ENCODE measurements at places on chromosomes 5 and 9. TPM values are rescaled to one million over a fixed set of nuclear protein-coding genes. Genes with fewer than 3 reads are reported as not detected.
A peak's percentile ranks its signal among the peaks of the same experiment; 100 is the strongest.

SPINK1 gene
- total RNA-seq: not detected

DNA sequence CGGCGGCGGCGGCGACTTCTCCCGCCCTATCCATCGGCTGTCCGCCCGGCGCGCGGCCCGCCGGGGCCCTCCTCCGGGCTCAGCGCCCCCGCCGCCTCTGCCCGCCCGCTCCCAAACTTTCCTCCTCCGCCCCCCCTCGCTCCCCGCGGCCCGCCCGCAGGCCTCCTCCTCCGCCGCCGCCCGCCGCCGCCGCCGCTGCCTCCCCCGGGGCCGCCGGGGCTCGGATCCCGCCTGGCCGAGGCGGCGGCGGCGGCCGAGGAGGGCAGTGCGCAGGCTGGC, 460 bp upstream of the PBX3 start:
- no peaks in the 10 kb centered on the region for H3K27me3 ChIP-seq
- DNase-seq: peak; percentile 74
- H3K4me1 ChIP-seq: peaks cover 49% of the 10 kb centered on the region
- no peaks in the 10 kb centered on the region for H3K36me3 ChIP-seq
- peak overlapping the region; percentile 65 for H3K4me3 ChIP-seq
- H3K27ac ChIP-seq: no peak overlapping the region

PCDHGA5 gene
- 0.86 TPM for total RNA-seq

- H3K4me1 ChIP-seq: no peaks in the 10 kb centered on the region
- peak; percentile 72 for DNase-seq
- no peaks in the 10 kb centered on the region for H3K36me3 ChIP-seq
Observed at GRCh38 chr5:77630114-77630680, 8.3 kb downstream of the OTP start.

GRCh38 chr9:137679695-137680305, 61.0 kb downstream of the EHMT1 start:
- no peak for DNase-seq
- H3K4me1 ChIP-seq: no peaks in the 10 kb centered on the region
- no peaks in the 10 kb centered on the region for H3K27me3 ChIP-seq
- no peak overlapping the region for H3K27ac ChIP-seq

- H3K27ac ChIP-seq: no peak overlapping the region
- no peaks in the 10 kb centered on the region for H3K36me3 ChIP-seq
- H3K4me3 ChIP-seq: no peak overlapping the region
- no peaks in the 10 kb centered on the region for H3K4me1 ChIP-seq
Observed at GRCh38 chr5:478369-478981, 35.5 kb downstream of the EXOC3 start.

DNA sequence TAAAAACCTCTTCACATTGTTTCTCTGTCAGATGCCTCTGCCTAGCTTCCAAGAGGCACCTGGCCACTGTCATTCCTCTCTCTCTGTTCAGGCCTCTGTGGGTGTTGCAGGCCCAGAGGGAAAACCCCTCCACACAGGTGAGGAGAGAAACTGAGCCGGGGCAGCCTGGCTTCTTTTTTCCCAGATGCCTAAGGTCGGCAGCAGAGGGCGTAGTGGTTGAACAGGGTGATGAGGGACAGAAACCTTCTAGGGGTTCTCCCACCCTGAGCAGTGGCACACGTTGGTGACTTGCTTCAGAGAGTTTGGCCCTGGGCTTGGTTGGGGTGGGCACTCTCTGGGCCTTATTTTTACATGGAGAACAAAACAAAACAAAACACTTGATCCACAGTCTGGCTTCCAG, 12.2 kb downstream of the IL9 start:
- H3K36me3 ChIP-seq: no peaks in the 10 kb centered on the region
- no peaks in the 10 kb centered on the region for H3K27me3 ChIP-seq
- H3K27ac ChIP-seq: no peak overlapping the region
- no peak overlapping the region for H3K4me3 ChIP-seq
- H3K4me1 ChIP-seq: peaks cover 11% of the 10 kb centered on the region

NFIB gene
- 5.3 TPM for total RNA-seq

DNA sequence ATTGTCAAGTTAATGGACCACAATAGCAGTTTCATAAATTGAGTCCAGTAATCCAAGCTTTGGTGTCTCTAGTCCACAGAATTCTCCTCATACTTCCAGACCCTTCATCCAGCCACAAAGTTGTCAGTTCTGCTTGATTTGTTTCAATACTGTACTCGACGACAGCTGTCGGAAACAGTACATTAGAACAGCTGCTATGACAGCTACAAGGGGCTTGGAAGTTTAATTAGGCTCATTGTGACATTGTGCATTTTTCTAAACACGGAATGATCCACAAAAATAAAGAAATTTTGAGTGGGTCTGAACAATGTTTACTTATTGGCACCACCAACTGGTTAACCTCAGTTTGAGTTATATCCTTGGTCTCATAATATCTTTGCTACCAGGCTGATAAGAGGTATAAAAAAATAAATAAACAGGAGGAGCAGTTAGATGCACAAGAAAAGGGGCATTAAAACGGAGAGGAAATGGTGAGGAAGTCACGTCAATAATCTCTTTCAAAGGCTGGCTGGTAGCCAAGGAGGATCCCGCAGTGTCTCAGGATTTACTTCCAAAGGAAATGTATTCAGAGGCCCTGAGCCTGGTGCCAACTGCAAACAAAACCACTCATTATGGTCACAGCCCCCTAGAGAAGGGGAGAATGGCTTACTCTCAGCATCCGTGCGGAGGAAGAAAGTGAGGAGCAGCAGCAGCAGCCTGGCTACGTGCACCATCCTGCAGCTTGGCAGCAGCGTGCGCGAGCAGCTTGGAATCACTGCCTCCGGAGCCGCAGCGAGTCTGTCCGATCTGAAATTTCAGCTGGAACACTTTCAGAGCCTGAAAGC, 933.8 kb upstream of the DMAC1 start:
- no peak overlapping the region for H3K27ac ChIP-seq
- no peak overlapping the region for H3K4me3 ChIP-seq
- H3K4me1 ChIP-seq: no peaks in the 10 kb centered on the region
- H3K36me3 ChIP-seq: no peaks in the 10 kb centered on the region

DNA sequence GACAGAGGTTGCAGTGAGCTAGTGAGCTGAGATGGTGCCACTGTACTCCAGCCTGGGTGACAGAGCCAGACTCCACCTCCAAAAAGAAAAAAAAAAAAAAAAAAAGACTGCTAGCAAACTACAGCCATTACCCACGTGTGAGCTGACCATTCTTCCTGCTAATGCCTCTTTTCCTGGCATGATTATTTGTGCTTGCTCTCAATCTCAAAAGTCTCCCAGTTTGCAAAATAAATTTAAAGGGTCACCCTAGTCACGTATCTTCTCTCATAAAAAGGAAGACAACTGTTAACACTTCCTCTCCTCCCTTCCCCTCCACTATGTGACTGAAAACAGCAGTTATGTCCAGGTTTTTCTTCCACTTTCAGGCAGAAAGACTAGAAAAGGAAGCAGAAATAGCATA, 37.2 kb downstream of the TRIM36 start:
- H3K4me1 ChIP-seq: no peaks in the 10 kb centered on the region
- no peak overlapping the region for H3K4me3 ChIP-seq
- no peak overlapping the region for H3K27ac ChIP-seq

- DNase-seq: peak; percentile 75
- H3K27ac ChIP-seq: no peak overlapping the region
- H3K36me3 ChIP-seq: peaks cover 9% of the 10 kb centered on the region
- no peaks in the 10 kb centered on the region for H3K4me1 ChIP-seq
Observed at GRCh38 chr5:41856644-41857491, 13.4 kb downstream of the OXCT1 start.

DNA sequence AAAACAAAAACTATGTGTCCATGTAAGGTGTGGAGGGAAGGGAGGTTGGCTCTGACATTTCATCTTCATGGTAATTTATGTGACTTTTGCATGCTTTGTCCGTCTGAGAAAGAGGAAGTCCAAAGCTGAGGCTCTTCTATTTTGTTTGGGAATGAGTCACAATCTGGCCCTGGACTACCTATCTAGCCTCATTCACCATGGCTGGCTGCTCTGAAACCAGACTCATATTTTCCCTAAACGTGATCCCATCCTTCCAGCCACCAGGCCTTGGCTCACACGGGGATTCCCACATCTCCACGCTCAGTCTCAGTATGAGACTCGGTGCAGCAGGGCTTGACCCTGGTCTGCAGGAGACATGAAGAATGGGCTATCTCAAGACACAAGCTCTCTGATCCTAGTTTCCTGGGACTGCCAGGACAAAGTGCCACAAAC, 672.8 kb downstream of the ACTL7B start:
- peaks cover 23% of the 10 kb centered on the region for H3K4me1 ChIP-seq
- H3K4me3 ChIP-seq: no peak overlapping the region
- H3K27ac ChIP-seq: peak overlapping the region; percentile 47
- peak; percentile 82 for DNase-seq
- H3K36me3 ChIP-seq: no peaks in the 10 kb centered on the region
- no peaks in the 10 kb centered on the region for H3K27me3 ChIP-seq

DNA sequence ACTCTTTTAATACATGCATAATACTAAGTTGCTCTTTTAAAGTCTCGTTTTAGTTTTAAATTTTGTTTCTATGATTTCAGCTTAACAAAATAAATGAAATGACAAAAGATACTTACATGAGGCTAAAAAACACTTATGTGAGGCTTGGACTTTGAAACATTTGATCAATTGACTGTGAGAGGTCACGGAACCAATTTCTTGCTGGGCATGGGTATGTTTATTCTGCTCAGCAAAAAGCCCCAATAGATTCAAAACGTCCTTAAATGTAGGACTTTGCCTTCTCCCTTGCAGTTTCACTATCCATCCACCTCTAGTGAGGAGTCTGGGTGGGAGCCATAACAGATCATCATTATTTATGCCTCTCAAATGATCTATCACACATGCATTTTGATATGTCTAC, 191.9 kb downstream of the ZSWIM6 start:
- DNase-seq: no peak
- no peak overlapping the region for H3K4me3 ChIP-seq

TMOD1 gene
- total RNA-seq: 1.3 TPM

Measured in GM23248 (cell line).